Breast epithelium (tissue), 4 donors: ENCODE measurements at places on chromosomes 1 and 21.

DNA sequence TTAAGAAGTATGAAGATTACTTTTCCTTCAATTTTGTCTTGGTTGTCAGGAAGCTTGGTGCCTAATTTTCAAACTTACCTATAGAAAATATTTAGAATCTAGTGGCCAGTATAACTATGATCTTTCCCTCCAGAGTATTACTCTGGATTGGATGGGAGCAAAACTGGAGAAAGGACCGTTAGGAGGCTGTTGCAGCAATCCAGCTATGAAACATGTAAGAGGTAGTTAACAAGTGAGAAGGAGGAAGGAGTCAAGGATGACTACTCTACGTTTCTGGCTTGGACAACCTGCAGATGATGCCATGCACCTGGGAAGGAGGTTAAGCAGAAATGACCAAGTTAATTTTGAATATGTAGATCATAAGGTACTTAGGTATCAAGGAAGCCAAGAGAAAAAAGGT lies 3.5 kb upstream of the ACP6 start:
- H3K36me3 ChIP-seq, result no peaks in the 10 kb centered on the region
- H3K27ac ChIP-seq, result no peak overlapping the region
- H3K27me3 ChIP-seq, result no peaks in the 10 kb centered on the region
- DNase-seq, result no peak
- no peak overlapping the region for H3K4me3 ChIP-seq

GRCh38 chr1:15799928-15800835 lies 7.3 kb downstream of the UQCRHL start:
- peak overlapping the region; percentile 9 for H3K4me3 ChIP-seq
- H3K36me3 ChIP-seq, result no peaks in the 10 kb centered on the region
- no peaks in the 10 kb centered on the region for H3K27me3 ChIP-seq
- peaks cover 17% of the 10 kb centered on the region for H3K4me1 ChIP-seq
- peak overlapping the region; percentile 54 for H3K27ac ChIP-seq
- DNase-seq, result peak; percentile 86

GRCh38 chr1:172269084-172269483 lies 151.4 kb upstream of the C1orf105 start:
- no peaks in the 10 kb centered on the region for H3K27me3 ChIP-seq
- no peak for DNase-seq
- no peaks in the 10 kb centered on the region for H3K4me1 ChIP-seq
- H3K27ac ChIP-seq, result peak overlapping the region; percentile 4
- no peaks in the 10 kb centered on the region for H3K36me3 ChIP-seq
- no peak overlapping the region for H3K4me3 ChIP-seq

DNA sequence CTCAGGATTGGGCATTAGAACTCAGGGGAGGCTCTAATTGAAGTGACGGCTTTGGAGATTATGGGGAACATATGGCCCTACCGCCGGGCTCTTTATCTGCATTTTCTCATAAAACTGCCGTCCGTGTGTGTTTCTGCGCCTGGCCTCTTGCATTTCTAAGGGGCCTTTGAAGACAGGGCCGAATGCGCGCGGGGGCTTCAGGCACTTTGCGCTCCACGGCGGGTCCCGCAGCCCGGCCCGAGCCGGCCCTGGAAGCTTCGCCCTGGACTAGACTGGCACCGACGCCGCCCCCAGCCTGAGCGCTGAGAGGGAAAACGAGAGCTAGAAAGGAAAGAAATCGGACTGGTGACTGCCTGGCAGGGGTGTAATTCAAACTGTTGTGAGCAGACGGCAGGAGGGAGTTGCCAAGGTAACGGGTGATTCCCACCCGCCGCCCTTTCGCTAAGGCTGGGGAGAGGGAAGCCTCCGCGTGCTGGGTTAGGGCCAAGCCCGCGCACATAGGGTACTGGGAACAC lies 120.7 kb downstream of the LMX1A start:
- no peaks in the 10 kb centered on the region for H3K36me3 ChIP-seq
- H3K27me3 ChIP-seq, result no peaks in the 10 kb centered on the region
- no peaks in the 10 kb centered on the region for H3K4me1 ChIP-seq
- no peak overlapping the region for H3K27ac ChIP-seq

GRCh38 chr1:32899586-32900296 lies 1.4 kb downstream of the TMEM54 start:
- H3K36me3 ChIP-seq, result no peaks in the 10 kb centered on the region
- H3K27ac ChIP-seq, result no peak overlapping the region
- no peak overlapping the region for H3K4me3 ChIP-seq
- no peaks in the 10 kb centered on the region for H3K27me3 ChIP-seq
- DNase-seq, result no peak

DNA sequence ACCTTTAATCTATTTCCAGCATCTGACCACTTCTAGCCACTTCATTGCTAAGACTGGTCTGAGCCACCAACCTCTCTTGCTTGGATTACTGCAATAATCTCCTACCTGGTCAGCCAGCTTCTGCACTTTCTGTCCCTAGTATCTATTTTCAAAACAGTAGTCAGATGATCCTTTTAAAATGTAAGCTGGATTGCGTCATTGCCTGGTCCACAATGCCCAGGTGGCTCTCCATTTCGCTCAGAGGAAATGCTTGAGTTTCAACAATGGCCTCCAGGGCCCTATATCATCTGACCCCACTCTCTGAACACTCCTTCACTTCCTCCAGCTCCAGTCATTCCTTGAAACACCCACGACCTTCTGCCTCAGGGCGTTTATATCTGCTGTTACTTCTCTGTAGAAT lies 2.3 kb downstream of the FYB2 start:
- no peaks in the 10 kb centered on the region for H3K27me3 ChIP-seq
- no peak for DNase-seq
- no peak overlapping the region for H3K27ac ChIP-seq
- no peak overlapping the region for H3K4me3 ChIP-seq

DNA sequence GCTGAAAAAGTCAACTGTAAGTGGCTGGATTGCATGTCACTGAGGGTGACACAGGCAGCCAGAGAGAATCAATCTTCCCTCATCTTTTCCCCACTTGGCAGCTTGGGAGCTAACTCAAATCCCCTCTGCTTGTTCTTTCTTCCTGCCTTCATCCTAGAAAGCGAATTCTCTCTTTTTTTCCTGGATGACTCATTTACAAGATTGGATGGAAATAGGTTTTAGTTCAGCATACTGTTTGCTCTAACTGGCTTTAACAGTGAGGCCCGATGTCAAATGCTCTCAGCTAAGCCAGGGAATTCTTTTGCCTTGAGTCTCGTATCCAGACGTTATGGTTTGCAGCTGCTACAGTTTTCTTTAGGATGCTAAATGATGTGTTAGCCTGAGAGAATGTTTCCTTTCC lies 72.7 kb downstream of the HUNK start:
- H3K27ac ChIP-seq, result no peak overlapping the region
- no peaks in the 10 kb centered on the region for H3K4me1 ChIP-seq
- H3K4me3 ChIP-seq, result no peak overlapping the region
- H3K27me3 ChIP-seq, result no peaks in the 10 kb centered on the region
- no peaks in the 10 kb centered on the region for H3K36me3 ChIP-seq

- H3K4me3 ChIP-seq, result peak overlapping the region; percentile 98
- H3K36me3 ChIP-seq, result no peaks in the 10 kb centered on the region
- H3K4me1 ChIP-seq, result no peaks in the 10 kb centered on the region
- no peak for DNase-seq
- peak overlapping the region; percentile 93 for H3K27ac ChIP-seq
- no peaks in the 10 kb centered on the region for H3K27me3 ChIP-seq
These were observed 8.3 kb upstream of the ZNF669 start for GRCh38 chr1:247112479-247112781.

- H3K27me3 ChIP-seq, result no peaks in the 10 kb centered on the region
- DNase-seq, result no peak
- peaks cover 6% of the 10 kb centered on the region for H3K36me3 ChIP-seq
These were observed 38.4 kb upstream of the RBM34 start for GRCh38 chr1:235199441-235199840.

DNA sequence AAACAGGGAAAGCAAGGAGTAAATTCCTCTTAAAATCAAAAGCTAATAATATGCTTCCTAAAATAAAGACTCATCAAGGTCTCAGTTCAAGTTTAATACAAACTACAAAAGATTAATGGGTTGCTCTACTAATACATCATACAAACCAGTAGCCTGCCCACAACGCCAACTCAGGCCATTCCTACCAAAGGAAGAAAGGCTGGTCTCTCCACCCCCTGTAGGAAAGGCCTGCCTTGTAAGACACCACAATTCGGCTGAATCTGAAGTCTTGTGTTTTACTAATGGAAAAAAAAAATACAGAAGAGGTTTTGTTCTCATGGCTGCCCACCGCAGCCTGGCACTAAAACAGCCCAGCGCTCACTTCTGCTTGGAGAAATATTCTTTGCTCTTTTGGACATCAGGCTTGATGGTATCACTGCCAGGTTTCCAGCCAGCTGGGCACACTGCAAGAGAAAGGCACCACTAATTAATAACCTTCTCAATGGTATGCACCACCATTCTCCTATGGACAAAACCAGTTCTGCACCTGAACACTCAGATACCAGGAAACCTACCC lies 10.6 kb downstream of the PRDX1 start:
- no peaks in the 10 kb centered on the region for H3K4me1 ChIP-seq
- no peak overlapping the region for H3K27ac ChIP-seq
- no peak overlapping the region for H3K4me3 ChIP-seq
- H3K27me3 ChIP-seq, result no peaks in the 10 kb centered on the region
- H3K36me3 ChIP-seq, result peaks cover 5% of the 10 kb centered on the region

DNA sequence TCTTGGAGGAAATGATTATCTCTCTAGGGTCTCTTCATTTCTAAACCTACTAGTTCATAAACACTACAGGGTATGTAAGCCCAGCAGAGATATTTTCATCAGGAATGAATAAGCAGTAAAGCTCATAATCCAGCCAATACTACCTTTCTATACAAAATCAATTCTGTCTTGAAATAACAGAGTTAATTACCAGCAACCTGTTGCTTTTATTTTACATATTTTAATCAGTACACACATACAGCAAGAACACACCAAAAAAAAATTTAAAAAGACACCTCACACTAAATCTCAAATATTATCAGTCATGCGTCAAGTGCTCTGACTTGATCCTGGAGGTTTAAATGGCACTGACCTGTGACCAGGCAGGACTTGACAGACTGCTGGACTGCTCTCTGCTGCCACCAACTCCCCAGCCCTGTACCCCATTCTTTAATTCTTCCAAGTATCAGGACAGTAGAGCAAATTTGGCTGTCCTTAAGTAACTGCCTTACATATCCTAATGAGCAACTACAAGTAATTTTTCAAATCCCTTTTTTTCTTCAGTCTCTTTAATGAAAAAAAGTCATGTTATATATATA lies 98.5 kb downstream of the CDC42BPA start:
- no peaks in the 10 kb centered on the region for H3K36me3 ChIP-seq
- H3K27me3 ChIP-seq, result no peaks in the 10 kb centered on the region
- no peak overlapping the region for H3K27ac ChIP-seq
- DNase-seq, result no peak

DNA sequence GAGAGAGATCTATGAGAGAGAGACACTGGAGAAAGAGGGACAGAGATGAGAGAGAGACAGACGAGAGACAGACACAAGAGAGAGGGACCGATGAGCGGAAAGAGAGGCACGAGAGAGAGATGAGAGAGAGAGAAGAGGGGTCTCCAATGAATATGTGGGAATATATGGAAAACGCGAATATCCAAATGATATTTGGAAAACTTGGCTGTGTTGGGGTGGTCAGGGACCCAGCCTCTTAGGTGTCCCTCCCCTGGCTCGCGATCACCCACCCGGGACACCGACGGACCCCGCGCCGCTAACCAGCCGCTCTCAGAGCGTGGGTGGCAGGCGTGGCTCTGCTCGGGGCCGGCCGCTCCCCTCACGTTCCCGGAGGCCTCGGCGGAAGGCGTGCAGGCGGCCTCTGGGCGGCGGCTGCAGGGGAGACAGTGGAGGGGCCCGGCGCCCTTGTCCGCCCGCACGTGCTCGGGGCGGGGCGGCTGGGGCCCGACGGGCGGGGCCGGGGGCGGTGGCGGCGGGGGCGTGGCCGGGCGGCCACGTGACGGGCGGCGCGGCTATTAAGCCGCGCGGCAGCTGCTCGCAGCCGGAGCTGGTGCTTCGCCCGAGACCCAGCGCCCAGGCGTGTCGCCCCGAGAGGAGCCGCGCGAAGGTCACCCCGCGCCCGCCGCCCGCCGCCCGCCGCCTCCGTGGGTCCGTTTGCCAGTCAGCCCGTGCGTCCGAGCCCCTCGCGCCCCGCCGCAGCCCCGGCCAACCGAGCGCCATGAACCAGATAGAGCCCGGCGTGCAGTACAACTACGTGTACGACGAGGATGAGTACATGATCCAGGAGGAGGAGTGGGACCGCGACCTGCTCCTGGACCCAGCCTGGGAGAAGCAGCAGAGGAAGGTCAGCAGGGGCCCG lies at the start of gene ACTN2:
ACTN2 (plus strand) TSS at position 583 of the 898 bp plus-strand sequence; CDS start at position 758, 175 bp downstream.
- no peak within 1 kb of the TSS for H3K27ac ChIP-seq
- H3K4me1 ChIP-seq, result peaks cover 6% of the 10 kb centered on the region
- peak within 1 kb of the TSS; percentile 43 for H3K4me3 ChIP-seq
- H3K36me3 ChIP-seq, result no peaks in the 10 kb centered on the region
- no peak for DNase-seq
- no peaks in the 10 kb centered on the region for H3K27me3 ChIP-seq

- H3K36me3 ChIP-seq, result no peaks in the 10 kb centered on the region
- H3K27ac ChIP-seq, result no peak overlapping the region
- DNase-seq, result no peak
- no peaks in the 10 kb centered on the region for H3K4me1 ChIP-seq
- no peaks in the 10 kb centered on the region for H3K27me3 ChIP-seq
These were observed 1478.8 kb downstream of the NCAM2 start for GRCh38 chr21:22476726-22477646.

DNA sequence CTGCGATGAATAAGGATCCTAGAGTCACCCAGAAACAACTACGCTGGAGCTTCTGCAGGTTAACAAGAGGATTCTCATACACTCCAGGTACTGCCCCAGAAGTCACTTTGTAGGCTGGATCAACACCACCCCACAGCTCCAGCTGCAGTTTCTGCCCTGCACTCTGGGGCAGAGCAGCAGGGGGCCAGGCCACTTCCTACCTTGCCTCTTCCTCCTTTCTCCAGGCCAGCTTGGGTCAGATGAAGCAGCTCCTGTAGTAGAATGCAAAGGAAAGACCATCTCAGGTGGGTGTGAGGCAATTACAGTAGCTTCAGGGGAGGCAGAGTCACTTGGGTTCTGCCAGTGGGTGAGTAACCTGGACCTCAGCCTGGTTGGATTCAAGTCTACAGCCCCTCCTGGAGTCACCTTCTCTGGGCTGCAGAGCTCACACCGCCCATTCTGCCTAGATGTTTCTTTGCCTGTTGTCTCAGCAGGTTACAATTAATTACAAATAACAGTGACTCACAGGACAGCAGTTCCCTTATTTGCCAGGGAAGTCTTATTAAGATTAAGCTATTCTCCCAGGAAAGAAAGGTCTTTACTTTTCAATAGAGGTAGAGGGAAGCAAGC lies 24.4 kb upstream of the BCAR3 start:
- no peaks in the 10 kb centered on the region for H3K36me3 ChIP-seq
- H3K4me1 ChIP-seq, result no peaks in the 10 kb centered on the region
- no peak overlapping the region for H3K4me3 ChIP-seq
- H3K27me3 ChIP-seq, result no peaks in the 10 kb centered on the region
- no peak overlapping the region for H3K27ac ChIP-seq
- no peak for DNase-seq
